ENCODE measurements at places on chromosomes 6 and 20.

- DNase-seq, result no peak
These were observed 186.1 kb downstream of the UNC5CL start for GRCh38 chr6:40852779-40853373.

DNA sequence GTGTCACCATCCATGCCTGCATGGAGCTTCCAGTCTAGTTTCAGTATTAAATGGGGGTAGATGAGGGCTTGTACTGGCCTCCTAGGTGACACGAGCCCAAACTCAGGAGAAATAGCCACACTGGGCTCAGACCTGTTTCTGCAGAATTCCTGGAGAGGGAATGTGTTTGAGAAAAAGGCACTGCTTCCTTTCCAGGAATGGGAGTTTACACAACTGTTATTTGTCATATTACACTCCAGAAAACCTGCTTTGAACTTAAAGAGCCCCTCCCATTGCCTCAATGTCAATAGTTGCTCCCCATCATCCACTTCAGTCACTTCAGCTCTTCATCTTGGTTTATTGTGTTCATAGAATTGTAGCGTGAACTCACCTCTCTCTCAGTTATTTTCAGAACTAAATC lies 151.5 kb downstream of the CFAP61 start:
- DNase-seq, result no peak

DNA sequence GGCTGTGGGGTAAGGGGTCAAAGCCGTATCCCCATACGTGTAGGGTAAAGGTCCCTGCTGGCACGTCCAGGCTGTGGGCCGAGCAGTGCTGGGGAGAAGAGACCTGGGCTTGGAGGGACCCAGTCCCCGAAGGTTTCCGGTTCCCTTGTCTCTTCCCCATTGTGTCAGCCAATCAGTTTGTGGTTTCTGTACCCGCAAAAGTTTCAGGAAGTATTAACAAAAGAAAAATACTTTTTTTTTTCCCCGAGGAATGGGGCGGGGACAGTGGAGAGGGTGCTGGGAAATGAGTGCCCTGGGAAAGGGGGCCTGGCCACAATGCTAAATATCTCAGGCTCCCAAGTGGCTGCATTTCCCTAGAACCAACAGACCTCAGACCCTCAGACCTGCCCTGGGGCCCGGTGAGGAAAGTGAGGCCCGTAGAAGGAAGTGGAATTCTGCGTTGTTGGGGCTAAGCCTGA lies 15.2 kb upstream of the AMD1 start:
- no peak for DNase-seq

GRCh38 chr20:49515586-49515985 lies 33.1 kb upstream of the KCNB1 start:
- no peak for DNase-seq
